ENCODE measurements at places on chromosomes 13 and 19. TPM values are rescaled to one million over a fixed set of nuclear protein-coding genes. Genes with fewer than 3 reads are reported as not detected.
A peak's percentile ranks its signal among the peaks of the same experiment; 100 is the strongest.

PLK5 gene
- not detected for total RNA-seq

CALR3 gene
- total RNA-seq = not detected

FLT3 gene
- not detected for total RNA-seq

SYCN gene
- total RNA-seq = not detected

NTN5 gene
- not detected for total RNA-seq

ELSPBP1 gene
- total RNA-seq = not detected

DNA sequence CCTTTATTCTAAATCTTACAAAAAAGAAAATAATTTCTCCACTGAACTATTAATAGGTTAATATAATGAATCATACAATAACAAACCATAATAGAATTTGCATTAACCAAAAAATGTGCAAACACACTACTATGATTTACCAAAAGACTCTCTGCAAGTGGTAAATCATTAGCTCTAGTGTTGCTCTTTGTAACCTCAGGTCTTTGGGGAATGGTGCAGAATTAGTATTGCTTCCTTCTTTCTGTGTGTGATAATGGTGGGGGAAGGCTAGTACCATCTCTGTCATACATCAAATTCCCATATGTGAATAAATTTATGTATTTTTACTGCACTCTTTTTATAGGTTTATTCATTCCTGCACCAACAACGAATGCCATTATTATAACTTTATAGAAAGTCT lies 105.1 kb downstream of the COG6 start:
- no peak for DNase-seq

DNA sequence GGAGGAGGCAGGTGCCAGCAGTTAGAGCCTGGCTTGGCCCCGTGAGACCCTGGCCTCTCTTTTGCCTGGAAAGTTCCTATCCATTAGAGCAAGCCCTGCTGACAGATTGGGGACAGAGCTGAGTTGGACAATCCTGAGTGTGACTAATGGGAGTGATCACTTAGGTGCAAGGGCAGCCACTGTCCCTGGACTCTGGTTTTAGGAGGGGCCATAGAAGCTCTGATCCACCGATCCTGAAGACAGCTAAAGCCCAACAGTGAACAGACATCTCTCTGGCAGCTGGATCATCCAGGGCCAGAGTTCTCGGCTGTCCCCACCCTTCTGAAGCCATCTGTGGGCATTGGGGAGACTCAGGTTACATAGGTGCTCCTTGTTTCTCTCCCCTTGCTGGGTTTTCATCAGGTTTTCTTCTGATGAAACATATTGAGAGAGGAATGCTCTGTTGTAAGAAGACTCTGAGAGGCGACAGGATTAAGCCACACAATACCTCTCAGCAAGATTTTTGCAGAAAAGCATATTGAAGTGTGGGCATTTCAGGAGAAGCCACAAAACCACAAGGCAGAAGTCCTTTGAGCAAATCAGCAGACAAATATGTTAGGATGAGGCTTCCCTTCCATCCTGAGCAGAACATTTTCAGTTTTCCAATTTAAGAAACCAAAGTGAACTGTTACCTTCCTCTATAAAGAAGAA lies 288.0 kb upstream of the MAB21L1 start:
- no peak for DNase-seq

DNA sequence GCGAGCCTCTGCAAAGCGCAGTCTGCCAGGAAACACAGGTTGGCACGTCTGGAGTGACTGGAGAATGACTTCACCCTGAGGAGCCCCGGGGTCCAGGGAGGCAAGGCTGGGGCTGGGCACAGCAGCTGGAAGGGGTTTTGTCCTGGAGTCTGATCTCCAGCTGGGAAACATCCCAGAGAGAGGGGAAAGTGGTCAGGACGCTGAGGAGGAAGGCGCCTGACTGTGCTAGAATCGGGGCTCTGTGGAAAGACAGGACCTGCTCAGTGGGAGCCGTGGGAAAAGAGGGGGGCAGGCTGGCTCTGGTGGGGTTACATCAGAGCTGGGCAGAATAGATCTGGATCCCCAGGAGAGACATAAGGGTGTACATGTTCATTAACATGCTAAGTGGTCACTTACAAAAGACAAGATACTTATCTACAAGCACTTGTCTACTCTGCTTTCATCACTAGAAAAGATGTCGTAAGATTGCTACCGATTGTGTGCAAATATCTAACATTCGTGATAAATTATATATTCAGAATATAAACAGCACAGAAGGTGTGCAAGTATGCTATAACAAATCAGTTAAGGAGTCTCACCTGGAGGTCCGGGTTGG lies 106.6 kb downstream of the COL4A1 start:
- no peak for DNase-seq

GRCh38 chr13:57716295-57716694 lies 84.8 kb downstream of the PCDH17 start:
- DNase-seq = no peak

DNA sequence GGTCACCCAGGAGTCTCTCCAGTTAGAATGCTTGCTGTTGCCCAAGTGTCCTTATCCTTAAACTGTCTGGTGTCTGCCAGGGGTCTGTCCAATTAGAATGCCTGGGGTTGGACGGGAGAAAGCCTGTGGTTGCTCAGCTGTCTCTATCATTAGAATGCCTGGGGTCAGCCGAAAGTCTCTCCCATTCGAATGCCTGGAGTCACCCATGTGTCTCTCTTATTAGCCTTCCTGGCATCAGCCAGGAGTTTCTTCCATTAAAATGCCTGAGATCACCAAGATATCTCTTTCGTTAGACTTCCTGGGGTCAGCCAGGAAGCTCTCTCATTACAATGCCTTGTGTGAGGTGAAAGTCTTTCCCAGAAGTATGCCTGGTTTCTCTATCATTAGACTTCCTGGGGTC lies 1521.0 kb downstream of the UQCRFS1 start:
- no peak for DNase-seq

DNA sequence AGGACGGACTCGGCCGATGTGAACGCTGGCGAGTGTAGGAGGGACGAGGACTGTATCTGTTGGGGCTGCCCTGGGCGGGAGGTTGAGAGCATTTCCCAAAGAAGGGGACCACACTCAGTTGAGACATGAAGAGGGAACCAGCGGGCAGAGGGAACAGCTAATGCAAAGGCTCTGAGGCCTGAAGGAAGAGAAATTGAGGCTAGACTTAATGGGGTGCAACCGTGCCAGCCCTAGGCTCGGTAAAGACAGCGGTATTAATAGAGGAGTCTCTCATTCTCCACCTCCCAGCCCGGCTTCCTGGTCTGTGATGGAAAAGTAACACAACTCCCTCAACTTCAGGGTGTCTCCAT lies 1.1 kb downstream of the MPV17L2 start:
- no peak for DNase-seq

DNA sequence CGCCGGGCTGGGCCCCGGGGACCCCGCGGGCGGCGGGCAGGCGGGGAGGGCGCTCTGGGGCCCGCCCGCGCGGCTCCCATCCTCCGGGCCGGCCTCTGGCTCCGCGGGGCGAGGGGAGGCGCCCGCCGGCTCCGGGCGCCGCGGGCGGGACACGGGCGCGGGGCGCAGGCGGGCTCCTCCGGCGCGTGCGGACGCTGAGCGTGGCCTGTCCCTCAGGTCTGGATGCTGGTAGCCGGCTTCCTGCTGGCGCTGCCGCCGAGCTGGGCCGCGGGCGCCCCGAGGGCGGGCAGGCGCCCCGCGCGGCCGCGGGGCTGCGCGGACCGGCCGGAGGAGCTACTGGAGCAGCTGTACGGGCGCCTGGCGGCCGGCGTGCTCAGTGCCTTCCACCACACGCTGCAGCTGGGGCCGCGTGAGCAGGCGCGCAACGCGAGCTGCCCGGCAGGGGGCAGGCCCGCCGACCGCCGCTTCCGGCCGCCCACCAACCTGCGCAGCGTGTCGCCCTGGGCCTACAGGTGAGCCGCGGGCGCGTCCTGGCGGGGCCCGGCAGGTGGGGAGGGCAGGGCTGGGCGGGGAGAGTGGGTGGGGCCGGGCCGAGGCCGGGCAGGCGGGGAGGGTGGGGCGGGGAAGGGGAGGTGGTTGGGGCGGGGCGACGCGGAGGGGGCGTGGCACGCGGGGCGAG lies 420 bp downstream of the IL17D start:
- peak; percentile 56 for DNase-seq

DNA sequence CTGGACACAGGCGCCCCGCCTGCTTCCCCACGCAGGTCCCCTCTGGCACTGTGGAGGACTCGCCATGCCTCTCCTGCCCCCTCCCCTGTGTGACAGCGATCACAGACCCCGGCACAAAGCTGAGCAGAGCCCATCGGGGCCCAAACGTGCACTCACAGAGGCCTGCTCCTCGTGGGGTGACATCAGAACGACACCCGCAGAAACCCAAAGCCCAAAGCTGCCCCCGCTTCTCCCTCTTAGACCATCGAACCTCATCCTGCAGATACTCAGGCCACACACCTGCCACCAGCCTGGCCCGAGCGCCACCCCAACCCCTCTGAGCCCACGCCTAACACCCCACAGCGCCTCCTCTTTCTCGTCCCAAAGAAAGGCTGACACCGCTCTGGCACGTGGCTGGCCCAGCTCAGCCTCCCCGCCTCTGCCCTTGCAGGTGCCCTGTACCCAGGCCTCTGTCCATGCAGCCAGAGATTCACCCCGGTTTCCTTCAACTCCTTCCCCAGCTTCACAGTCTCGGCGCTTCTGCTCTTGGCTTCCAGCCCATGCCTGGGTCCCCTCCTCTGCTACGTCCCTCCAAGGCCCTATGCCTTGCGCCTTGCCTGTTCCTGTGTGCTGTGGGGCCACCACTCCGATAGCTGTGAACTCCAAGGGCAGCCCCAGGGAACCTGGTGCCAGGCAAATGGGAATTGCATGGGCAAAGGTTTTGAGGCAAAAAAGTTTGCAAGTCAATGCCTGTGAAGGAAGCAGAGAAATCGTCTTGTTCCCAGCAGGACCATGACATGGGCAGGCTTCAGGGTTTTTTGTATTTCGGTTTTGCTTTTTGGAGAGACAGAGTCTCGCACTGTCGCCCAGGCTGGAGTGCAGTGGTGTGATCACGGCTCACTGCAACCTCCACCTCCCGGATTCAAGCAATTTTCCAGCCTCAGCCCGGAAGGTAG lies 831 bp upstream of the CBARP start:
- DNase-seq = no peak
